ENCODE measurements at places on chromosomes 16 and 17.

DNA sequence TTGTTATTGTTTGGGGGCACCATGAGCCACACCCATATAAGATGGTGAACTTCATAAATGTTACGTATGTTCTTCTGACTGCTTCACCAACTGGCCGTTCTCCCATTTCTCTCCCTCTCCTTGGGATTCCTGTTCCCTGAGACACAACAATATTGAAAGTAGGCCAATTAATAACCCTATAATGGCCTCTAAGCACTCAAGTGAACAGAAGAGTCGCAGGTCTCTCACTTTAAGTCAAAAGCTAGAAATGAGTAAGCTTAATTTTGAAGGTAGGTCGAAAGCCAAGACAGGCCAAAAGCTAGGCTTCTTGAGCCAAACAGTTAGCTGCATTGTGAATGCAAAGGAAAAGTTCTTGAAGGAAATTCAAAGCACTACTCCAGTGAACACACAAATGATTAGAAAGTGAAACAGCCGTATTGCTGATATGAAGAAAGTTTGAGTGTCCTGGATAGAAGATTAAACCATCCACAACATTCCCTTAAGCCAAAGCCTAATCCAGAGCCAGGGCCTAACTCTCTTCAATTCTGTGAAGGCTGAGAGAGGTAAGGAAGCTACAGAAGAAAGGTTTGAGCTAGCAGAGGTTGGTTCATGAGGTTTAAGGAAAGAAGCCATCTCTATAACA lies 25.8 kb downstream of the HLF start:
- no peak for DNase-seq

DNA sequence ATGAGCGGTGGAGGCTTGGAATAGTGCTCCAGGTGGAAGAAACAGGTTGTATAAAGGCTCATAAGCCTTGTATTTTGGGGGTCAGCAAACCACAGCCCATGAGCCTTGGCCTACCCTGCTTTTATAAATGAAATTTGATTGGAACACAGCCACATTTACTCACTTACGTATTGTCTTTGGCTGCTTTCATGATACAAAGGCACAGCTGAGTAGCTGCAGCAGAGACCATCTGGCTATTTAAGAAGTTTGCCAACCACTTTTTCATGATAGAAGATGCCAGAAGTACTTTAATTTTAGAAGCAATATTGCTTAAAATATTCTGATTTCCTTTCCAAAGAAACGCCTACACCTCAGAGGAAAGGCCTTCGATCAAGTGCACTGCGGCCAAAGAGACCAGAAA lies 73.8 kb downstream of the C17orf58 start:
- no peak for DNase-seq

DNA sequence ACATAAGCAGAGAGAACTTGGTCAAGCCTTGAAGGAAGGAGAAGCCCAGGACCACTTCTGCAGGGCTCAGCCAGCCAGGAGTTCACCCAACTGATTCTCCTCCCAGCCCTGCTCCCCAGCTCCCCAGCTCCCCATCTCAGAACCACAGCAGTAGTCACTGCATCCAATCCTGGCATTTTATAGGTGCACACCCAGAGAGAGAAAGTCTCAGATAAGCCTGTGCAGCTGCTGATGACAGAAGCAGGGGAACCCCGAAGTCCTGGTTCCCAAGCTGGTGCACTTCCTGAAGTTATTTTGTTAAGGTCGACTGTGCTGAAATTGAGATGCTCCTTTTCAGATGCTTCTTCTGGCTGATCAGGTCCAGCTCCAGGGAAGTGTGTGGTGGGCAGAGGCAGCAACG lies 6.6 kb downstream of the RNF112 start:
- DNase-seq = no peak

DNA sequence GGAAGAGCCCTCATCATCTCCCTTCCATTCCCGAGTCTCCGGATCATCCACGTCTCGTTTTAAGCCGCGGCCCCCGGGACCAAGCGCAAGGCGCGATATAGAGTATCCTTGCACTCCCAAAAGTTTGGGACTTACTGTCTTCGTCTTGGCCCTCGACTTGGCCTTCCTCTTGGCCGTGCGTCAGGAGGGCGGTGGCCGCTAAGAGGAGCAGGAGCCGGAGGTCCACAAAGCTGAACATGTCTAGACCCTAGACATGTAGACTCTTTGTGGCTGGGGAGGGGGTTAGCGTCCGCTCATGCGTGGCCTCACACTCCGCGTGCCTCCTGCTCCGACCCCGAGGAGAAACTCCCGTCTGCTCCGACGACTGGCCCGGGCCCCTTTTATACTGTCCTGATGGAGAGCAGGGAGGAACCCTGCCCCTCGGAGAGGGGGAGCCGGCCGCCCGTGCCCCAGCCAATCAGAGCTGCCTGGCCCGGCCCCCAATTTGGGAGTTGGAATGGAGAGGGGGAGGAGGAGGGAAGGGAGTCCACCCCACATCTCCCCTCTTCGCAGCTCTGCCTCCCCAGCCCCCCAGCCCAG lies at the start of gene COL1A1:
Gene COL1A1, minus strand, starts transcription at position 356 of the 579 bp plus-strand sequence. Its CDS starts 118 bp downstream, at position 238.
- DNase-seq = no peak

DNA sequence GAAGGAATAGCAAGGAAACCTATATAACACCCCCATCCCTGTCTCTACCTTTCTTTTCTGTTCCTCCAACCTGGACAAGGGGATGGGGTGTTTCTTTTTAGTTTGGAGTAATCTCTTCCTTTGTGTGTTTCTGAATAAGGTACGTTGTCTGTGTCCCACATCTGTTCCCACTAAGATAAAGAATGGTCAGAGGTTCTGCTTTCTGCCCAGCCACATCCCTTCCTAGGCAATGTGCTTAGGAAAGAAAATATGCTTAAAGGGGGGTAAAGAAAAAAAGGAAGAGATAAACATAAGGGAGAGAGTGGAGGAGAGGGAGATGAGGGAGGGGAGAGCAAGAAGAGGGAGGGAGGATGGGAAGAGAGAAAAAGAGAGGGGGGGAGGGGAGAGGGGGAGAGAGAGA lies 35.1 kb downstream of the SLC6A2 start:
- DNase-seq = no peak

- no peak for DNase-seq
Observed at GRCh38 chr17:74119965-74120364, 83.5 kb upstream of the RPL38 start.

GRCh38 chr16:29641561-29641960 lies 21.5 kb upstream of the SPN start:
- no peak for DNase-seq

DNA sequence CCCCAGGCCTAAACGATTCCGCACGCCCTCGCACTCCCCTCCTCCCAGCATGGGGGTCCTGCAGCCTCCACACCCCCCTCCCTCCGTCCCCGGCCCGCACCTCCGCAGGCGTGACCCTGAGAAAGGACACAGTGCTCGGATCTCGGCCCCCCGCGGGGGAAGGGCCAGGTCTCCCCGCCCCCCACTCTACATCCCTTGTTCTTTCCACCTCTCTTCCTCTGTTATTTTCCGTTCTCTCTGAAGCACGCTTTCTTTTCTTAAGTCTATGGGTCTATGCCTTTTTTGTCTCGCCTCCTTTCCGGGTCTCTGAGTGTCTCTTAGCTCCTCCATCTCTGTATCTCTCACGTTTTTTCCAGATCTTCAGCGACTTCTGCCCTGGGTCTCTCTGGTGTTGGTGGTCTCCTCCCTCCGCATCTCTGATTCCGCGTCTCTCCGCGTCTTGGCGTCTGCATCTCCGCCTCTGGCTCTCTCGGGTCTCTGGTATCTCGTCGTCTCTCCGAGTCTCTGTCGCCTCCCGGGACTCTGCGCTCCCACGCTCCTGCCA lies 2.1 kb upstream of the HES7 start:
- DNase-seq = no peak

DNA sequence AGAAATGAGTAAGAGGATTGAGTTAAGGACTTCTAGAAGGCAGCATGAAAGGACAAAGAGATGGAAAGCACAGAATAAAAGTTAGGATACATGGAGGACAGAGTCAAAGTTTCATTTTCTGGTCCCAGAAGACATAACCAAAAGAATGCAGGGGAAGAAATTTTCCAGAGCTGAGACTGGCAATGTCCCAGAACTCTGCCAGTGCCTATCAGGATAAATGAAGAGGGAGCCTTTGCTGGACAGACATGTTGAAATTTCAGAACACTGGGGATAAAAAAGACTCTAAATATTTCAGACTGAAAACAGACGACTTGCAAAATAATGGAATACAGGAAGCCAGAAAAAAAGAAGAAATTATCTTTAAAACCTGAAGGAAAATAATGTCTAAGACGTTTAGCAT lies 55.7 kb downstream of the NT5M start:
- DNase-seq = no peak

DNA sequence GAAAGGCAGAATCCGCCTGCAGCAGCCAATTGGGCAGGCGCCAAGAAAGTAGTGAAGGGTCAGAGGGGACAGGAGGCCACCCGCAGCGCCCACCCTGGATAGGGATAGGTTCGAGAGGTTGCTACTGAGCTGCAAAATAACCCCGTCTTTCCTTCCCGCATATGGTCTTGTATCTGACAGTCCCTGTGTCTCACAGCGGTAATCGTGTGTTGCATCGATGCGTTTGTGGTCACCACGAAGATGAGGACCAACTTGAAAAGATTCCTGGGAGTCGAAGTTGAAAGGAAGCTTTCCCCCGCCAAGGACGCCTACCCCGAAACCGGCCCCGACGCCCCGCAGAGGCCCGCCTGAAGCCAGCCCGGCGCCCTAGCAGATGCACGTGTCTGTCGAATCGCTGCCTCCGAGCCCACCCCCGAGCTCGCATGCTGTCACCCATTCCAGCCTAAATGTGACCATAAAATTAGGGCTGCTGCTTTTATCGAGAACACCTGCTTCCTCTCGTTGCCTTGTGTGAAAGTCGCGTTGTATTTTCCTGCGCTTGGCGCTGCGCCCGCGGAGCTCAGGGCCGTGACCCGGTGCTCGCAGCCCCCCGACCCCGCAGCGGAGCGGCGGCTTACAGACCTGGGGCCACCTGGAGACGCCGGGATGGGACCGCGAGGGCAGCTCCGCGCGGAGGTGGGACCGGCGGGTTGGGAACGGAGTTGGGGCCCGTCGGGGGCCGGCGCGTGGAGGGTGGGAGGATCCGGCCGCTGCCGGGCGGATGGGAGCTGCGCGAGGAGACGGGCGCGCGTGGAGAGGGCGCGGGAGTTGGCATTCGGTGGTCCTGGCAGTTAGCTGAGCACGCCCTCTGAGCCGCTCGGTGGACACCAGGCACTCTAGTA lies at the start of gene CMTM2:
Gene CMTM2, plus strand, starts transcription at position 813 of the 881 bp plus-strand sequence. CDS start 145 bp downstream, outside the sequence.
- peak; percentile 25 for DNase-seq

- no peak for DNase-seq
Observed at GRCh38 chr17:56774650-56775049, 59.1 kb downstream of the C17orf67 start.

GRCh38 chr16:15032547-15033308 lies 23.1 kb downstream of the NTAN1 start:
- peak; percentile 20 for DNase-seq

DNA sequence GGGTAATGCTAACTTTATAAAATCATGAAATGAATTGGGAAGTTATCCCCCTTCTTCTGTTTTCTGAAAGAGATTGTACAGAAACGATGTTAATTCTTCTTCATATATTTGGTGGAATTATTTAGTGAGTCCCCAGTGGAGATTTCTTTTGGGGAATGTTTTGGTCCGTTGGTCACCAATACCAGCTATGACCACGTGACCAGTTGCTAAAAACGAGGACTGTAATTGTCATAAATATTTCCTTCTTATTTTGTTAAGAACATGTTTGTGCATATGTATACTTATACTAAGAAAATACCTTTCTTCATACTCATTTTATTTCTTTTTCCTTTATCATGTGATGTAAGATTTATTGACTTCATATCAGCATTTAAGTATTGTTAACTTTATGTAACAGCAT lies 10.3 kb upstream of the DYNLRB2 start:
- no peak for DNase-seq

GRCh38 chr17:8490256-8491023 lies 54.8 kb downstream of the NDEL1 start:
- DNase-seq = no peak

GRCh38 chr17:10115536-10115932 lies 82.9 kb downstream of the GAS7 start:
- no peak for DNase-seq

DNA sequence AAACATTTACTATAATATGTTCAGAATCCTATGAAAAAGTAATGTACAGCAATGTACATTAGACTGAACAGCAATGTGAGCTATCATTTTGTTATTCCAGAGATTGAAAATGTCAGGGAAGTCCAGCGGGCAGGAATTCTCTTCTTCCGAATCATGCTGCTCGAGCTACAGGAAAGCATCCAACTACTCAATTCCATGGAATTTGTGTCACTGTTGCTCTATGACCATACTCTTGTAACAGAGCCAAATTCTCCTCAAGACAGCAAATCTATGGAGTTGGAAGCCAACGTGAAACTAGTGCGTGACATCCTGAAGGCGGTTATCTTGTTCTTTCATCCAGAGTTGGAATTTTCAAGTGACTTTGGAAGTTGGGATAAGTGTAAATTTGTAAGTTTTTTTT lies 24.8 kb upstream of the NSRP1 start:
- no peak for DNase-seq

DNA sequence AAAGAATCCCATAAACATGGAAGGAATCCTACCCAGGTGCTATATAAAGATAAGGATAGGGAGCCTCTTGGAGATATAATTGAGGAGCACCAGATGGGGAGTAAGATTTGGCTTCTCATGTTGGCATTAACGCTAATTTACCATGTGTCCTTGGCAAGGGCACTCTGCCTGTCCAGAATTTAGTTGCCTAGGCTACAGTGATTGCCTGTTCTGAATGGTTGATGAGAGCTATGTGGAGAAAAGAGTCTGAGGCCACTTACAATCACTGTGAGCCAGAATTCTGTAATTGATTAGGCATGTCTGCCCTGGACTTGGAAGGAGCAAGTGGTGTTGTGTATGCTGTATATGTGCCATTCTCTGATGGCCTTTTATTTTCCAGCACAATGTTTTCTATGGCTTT lies 1101.2 kb upstream of the RBFOX1 start:
- no peak for DNase-seq

- no peak for DNase-seq
Observed at GRCh38 chr16:65789161-65789945, 577.1 kb upstream of the CDH5 start.

DNA sequence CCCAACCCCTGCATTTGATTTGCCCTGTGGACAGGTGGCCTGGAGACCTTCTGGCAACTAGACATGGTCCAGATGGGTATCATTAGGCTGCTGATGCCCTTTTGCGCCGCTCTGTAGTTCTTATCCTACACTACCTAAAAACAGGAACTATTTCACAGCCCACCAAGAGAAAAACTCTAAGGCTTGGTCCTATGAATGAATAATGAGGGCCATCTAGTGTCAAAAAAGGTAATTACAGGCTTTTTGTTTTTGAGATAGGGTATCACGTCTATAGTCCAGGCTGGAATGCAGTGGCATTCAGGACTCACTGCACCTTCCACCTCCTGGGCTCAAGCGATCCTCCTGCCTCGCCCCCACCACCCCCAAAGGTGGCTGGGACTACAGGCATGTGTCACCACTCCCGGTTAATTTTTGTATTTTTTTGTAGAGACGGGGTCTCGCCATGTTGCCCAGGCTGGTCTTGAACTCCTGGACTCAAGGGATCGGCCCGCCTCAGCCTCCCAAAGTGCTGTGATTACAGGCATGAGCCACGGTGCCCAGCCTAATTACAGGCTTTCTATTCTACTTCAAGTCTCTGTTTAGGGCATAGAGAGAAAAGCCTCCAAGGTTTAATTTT lies 20.9 kb downstream of the COIL start:
- DNase-seq = peak; percentile 83

All from erythroblast (primary cell).